Urothelium cell line (cell line): ENCODE measurements at places on chromosomes 7 and 10.

DNA sequence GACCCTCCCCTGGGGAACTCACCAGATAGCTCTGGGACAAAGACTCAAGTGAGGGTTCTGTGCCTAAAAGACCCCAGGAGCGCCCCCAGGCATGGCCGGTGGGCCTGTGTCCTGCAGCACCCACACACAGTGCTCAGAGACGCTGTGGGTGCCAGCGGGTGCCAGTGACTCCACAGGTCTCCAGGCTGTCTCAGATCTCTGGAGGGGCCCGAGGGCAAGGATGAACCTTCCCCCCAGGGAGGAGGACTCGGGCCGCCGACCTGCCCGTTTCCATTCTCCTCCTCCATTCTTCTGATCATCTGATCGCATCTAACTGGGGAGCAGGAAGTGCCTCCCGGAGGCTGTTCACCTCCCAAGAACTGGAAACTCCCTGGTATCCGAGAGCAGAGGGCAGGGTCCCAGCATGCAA is 980 bp downstream of the ADAM8 start:
- DNase-seq = no peak

GRCh38 chr7:107196834-107197610 is 28.2 kb downstream of the HBP1 start:
- DNase-seq = no peak

- no peak for DNase-seq
Observed at GRCh38 chr7:119065966-119066365, 841.5 kb downstream of the ANKRD7 start.

- DNase-seq = no peak
Observed at GRCh38 chr7:120731271-120731670, 126.7 kb downstream of the TSPAN12 start.

- no peak for DNase-seq
Observed at GRCh38 chr10:38094927-38095574, 914 bp downstream of the ZNF37A start.

GRCh38 chr7:139966949-139967348 is 95.8 kb downstream of the PARP12 start:
- no peak for DNase-seq

DNA sequence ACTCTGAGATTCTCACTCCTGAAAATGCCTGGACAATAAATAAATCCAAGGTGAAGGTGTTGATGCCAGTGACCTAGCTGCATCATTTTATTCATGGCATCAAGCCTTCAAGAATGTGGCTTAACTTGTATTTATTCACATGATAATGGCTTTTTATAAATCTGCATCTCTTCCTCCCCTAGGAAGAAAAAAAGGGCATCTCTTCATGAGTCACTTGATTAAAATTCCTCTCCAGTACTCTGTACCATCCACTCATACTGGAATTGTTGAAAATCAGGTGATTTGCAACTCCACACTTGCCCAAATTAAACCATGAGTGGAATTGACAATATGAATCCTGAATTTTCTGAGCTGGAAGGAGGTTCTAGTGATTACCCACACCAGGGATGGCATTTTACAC is 30.2 kb downstream of the PTPRE start:
- no peak for DNase-seq

GRCh38 chr7:126778101-126778500 is 474.6 kb downstream of the GRM8 start:
- no peak for DNase-seq

- peak; percentile 60 for DNase-seq
Observed at GRCh38 chr10:29386342-29386999, 97.6 kb downstream of the LYZL1 start.

DNA sequence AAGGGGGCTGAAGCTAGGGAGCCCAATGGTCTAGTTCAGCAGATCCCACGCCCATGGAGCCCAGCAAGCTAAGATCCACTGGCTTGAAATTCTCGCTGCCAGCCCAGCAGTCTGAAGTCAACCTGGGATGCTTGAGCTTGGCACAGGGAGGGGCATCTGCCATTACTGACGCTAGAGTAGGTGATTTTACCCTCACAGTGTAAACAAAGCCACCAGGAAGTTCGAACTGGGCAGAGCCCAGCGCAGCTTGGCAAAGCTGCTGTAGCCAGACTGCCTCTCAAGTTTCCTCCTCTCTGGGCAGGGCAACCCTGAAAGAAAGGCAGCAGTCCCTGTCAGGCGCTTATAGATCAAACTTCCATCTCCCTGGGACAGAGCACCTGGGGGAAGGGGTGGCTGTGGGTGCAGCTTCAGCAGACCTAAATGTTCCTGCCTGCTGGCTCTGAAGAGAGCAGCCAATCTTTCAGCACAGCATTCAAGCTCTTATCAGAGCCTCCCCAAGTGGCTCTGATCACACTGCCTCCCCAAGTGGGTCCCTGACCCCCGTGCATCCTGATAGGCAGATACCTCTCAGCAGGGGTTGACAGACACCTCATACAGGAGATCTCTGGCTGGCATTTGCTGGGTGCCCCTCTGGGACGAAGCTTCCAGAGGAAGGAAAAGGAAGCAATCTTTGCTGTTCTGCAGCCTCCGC is 167.8 kb downstream of the CCDC71L start:
- DNase-seq = no peak

GRCh38 chr7:87451187-87451586 is 24.3 kb downstream of the ABCB4 start:
- DNase-seq = no peak

GRCh38 chr10:44619975-44620374 is 235.1 kb upstream of the CXCL12 start:
- no peak for DNase-seq

DNA sequence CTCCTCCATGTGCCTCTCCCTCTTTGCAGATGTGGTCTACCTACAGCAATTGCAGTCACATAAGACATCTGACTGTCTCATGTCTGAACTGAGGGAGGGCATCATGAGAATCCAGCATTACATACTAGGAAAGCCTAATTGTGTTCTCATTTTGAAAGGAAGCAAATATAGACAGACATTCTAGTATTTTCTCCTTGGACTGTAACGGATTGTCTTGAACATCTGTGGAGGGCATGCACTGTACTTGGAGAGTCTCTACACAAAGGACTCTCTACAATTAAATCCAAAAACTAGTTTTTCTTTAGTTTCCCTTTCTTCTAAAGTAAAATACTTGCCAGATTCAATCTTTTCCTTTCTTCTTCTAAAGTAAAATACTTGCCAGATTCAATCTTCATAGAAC is 34.7 kb upstream of the TRIL start:
- DNase-seq = no peak

DNA sequence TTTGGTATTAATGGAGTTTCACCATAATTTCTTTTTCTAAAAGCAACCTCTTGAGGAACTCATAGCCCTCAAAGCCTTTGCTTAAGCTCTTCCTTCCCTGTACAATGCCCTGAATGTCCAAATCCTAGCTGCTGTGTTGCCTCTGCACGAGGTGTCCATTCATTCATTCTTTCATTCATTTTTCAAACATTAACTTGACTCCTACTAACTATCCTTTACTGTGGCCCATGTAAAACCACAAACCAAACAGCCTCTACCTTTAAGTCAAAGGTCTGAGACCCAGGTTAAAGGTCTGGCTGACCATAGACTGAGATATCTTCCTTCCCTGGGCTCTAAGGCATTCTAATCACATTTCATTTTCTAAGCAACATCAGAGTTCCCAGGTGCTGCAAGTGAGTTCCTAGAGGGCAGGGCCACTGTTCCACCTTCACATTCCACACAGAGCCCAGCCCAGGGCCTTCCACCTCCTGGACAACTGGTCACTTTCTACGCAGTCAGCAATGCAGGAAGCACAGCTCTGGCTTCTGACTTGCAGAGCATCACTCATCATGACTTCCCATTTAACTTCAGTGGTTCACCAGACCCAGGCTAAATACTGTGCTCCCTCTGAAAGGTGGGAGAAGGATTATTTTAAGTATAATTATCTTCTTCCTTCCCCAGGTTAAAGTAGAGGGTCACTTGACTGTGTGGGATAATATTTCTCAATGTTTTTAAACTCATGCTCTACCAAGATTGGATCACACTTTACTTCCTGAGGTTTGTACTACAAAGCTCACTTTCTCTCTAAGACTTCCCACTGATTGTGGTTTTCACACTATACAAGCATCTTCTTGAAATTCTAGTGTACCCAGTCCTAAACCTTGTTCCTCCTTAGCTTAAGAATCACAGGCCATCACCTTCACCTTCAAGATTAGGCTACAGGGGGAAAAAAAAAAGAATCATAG is 19.1 kb downstream of the ATXN7L1 start:
- DNase-seq = no peak

GRCh38 chr7:24026351-24026750 is 257.6 kb upstream of the NPY start:
- no peak for DNase-seq

DNA sequence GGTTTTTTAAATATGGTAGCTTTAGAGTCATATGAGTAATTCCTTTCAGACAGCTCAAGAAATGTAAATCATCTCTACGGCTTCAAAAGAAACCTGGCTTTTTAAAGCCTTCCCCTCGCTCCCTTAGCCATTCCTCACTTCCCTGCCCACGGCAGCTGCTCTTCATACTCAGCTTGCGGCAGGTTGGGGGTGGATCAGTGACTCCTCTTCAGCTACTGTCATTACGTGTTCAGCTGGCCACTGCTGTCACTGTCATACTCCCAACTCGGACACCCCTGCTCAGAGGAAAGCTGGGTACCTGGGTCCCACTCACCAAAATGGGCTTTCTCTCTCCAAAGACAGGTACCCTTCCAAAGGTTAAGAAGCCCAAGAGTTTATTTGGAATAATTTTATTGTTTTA is 6.6 kb downstream of the YWHAG start:
- no peak for DNase-seq

DNA sequence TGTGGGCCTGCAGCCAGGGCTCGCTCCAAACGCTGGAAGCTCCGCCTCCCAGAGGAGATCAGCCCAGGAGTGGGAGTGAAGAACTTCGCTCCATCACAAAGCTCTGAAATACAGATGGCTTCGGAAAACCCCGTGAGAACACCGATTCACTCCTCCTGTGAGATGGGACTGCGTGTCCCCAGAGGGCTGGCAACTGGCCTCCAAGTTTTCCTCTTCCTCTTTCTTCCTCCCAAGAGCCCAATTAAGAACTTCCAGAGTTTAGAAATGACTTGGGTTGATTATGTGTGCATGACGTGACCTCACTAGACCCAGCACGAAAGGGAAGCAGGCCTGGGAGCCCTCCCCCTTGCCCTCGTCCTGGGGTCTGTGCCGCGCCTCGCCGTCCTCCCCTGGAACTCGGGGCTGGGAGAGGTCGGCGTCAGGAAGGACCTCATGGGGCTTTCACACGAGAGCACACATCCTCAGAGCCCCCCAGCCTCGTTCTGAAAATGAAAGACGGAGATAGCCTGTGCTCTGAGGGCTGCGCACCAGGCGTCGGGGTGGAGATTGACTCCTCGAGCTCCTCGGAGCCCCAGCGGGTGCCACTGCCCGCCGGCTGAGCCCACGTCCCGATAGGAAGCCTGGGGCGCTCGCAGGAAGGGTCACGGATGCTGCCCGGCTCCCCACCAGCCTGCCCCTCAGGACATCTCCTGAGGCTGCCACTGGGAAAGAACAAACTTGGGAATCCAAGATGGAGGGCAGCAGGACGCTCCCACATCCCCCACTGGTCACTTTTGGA is 37.8 kb downstream of the PTPRN2 start:
- DNase-seq = peak; percentile 41

GRCh38 chr7:41758321-41758720 is 55.4 kb upstream of the INHBA start:
- DNase-seq = no peak

DNA sequence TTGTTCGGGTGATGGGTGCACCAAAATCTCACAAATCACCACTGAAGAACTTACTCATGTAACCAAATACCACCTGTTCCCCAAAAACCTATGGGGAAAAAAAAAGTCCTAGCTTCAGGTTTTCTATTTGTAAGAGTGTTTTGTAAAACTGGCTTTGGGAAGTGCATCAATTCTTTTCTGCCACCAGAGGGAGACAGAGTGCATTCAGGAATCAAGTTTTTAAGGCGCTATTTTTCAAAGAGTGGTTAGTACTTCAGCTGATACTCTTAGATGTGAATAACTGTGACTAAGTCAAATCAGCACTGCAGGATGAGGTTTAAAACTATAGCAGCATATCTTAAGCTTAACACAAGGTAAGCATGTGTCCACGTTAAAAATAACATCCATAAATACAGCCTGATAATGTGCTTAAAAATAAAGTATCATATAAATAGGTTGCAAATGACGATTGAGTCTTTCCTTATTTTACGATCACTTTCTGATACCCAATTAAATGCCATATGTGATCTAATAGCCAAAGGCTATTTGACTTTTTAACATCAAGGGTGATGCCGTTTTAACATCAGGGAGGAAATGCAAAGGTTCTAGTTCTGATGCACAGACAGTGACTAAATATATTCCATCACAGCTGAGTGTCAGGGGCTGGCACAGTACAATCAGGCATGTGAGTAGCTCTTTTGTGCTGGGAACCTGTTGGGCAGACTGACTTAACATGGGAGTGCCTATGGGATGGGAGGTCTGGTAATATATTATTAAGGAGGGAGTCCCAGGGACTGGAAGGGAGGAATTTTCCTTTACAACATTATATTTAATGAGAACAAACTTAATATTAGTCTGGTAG is 10.6 kb upstream of the LYZL2 start:
- peak; percentile 49 for DNase-seq

GRCh38 chr10:80602881-80603280 is 65.2 kb downstream of the SH2D4B start:
- DNase-seq = no peak

GRCh38 chr10:24334279-24334939 is 125.5 kb downstream of the KIAA1217 start:
- DNase-seq = no peak

- DNase-seq = no peak
Observed at GRCh38 chr7:69814421-69814962, 216.2 kb downstream of the AUTS2 start.

- DNase-seq = no peak
Observed at GRCh38 chr10:112287844-112288243, 4.6 kb downstream of the TECTB start.

DNA sequence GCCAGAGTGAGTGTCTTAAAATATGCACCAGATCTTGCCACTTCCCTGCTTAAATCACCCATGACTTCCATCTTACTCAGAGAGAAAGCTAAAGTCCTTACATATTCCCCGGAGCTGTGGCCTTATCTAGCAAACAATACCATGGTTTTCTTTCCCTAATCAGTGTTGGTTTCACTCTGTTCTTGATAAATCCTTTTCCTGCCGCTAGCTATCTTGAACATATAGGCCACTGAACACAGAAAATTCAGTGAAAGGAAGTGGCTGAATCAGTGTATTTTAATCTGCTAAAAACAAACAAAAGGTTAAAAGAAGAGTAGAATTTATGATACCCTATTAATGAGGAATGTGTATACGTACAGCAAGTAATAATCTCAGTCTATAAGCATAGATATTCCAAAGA is 42.0 kb upstream of the JAZF1 start:
- no peak for DNase-seq
